ENCODE measurements at places on chromosomes 3 and 15. TPM values are rescaled to one million over a fixed set of nuclear protein-coding genes. Genes with fewer than 3 reads are reported as not detected.

ERC2 gene
- total RNA-seq = 0.48 TPM

CDC25A gene
- total RNA-seq = 3.8 TPM

DNA sequence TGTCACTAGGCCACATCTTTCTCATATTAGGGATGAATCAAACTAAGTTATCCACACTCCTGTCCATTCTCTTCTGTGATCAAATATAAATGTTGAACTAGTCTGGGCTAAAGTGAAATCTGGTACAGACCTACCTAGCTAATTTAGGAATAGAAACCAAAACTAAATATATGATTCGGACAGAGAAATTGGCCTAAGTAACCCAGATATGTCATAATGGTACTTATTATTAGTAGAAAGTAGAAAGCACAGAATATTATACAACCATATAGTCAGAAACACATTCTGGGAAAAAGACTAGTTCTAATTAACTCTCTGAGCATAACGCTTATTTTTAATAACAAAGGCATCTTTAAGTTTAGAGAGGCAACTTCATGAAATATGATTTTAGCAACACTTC, 389.0 kb downstream of the LSAMP start:
- ATAC-seq = no peak

- ATAC-seq = no peak
Observed at GRCh38 chr3:41200669-41201021, 1.3 kb downstream of the CTNNB1 start.

- no peak for ATAC-seq
Observed at GRCh38 chr15:63462088-63462487, 42.3 kb upstream of the USP3 start.

Measured in esophagus mucosa (tissue), 1 donor.